ENCODE measurements at places on chromosomes 11 and 22.

GRCh38 chr11:18457450-18457849 lies 1.8 kb downstream of the LDHAL6A start:
- no peak for DNase-seq

DNA sequence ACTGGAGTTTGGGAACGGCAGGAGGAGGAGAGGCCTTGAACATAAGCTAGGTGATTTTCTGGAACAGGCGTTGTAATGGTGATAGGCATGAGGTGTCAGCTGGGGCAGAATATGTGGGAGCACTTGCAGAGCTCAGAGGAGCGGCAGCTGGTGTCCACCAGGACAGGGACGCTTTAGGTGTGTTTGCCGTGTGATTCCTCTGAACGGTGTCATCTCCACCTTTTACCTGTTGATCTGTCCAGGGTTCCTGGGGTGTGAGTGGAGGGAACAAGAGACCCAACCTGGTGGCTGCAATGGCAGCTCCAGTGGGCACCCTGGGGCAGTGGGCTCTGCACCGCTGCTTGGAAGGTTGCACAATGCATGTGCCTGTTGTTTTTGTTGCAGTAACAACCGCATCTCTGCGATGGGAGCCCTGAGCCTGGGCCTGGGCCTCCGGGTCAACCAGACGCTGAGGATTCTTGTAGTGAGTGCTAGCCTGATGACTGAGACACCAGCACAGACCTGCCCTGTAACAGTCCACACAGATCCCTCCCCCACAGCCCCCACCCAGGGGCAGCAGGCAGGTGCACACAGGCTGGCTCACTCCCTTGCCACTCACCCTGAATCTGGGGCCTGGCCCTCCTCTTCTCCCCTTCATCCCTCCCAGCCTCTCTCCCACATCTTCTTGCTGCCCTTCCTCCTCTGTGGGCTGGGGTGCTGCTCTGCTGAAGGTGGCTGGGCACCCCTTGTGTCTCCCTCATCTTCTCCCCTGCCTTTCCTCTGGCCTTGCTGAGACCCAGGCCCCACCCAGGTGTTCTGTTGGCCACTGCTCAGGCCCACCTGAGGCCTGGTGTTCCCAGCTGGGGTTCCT lies 9.2 kb downstream of the LRRC74B start:
- no peak for DNase-seq

GRCh38 chr11:69333149-69333710 lies 39.3 kb downstream of the MYEOV start:
- DNase-seq = no peak

DNA sequence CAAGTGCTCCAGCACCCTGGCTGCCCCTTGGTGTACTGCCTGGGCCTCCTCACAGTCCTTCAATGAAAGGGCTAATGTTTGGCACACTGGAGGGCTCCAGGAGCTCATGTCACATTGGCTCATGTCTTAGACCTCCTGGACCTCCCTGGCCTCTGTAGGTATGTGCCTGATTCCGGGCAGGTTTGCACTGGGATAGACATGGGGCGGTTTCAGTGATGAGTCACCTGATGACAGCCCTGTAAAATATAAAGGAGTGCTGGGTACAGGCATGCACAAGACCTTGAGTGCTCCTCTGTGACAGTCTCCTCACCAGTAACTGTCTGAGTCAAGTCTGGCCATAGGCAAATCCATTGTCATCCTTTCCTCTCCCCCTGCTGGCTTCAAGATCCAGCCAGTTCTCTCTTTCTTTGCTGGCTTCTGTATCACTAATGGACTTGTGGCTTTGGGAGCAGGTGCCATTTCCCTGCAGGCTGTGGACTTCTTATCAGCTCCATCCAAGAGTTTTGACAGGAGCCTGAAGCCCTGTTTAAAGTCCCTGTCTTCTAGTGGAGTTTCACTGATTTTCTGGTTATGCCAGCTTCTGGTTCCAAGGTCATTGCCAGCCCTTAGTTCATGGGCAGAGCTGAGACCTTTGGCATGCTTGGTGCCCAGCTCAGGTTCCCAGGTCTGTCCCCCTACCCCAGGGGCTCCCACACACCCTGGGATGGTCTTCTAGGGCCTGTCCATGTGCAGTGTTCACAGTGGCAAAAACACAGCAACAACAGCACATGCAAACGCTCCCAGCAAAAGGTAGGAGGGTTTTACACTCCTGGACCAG lies 22.7 kb upstream of the P2RY2 start:
- DNase-seq = no peak

DNA sequence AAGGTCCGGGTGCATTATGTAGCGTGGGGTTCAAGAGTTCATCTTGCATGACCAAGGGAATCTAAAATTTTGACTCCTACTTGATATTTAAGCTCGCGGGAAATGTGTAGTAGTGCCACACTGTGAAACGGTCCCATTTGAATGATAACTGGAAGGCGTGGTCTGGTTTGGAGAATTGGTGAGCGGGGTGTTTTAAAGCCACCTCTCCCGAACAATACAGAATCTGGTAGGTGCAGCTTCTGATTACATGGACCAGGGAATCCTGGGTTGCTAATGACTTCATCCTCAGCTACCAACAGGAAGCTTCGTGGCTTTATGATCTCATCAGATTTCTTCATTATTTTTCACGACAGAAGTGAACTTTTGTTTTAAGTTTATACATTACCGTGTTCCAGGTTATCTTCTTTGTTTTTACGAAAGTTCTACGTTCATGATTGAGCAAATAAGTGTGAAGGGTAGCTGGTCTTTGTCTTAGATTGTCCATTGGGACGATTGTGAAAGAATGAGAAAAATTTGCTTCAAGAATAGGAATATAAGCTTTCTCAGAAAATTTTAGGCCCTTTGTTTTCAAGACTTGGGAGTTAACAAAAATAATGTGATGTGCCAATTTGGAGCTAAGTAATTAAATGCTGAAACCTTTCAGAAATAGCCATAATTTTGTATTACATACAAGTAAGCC lies 1.7 kb downstream of the QSER1 start:
- DNase-seq = peak; percentile 59

- DNase-seq = no peak
These were observed 48.8 kb downstream of the FBLN1 start for GRCh38 chr22:45551310-45552016.

GRCh38 chr11:100719362-100719761 lies 32.3 kb downstream of the ARHGAP42 start:
- no peak for DNase-seq

DNA sequence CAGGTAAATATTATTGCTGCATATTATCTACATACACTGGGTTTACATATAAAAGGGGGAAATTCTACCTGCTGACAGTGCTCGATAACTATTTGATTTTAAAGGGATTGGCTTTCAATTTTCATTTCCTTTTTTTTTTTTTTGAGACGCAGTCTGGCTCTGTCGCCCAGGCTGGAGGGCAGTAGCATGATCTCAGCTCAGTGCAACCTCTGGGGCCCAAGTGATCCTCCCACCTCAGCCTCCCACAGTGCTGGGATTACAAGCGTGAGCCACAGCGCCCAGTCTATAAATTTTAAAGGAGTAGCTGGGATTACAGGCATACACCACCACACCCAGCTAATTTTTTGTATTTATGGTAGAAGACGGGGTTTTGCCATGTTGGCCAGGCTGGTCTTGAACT lies 3.2 kb upstream of the PCF11 start:
- DNase-seq = no peak

DNA sequence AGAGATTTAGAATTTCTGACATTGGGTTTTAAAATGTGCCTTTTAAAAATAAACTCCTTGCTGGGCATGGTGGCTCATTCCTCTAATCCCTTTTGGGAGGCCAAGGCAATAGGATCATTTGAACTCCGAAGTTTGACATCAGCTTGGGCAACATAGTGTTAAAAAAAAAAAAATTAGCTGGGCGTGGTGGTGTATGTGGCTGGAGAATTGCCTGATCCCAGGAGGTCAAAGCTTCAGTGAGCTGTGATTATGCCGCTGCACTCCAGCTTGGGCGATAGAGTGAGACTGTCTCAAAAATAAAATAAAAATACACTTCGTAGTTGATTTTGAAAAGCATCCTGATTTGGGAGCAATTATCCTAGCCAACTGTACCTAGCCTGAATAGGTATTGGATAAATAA lies 3.4 kb upstream of the APLP2 start:
- DNase-seq = no peak

GRCh38 chr11:69290806-69291205 lies 3.1 kb upstream of the MYEOV start:
- DNase-seq = no peak

GRCh38 chr22:32576553-32577253 lies 102.1 kb downstream of the FBXO7 start:
- DNase-seq = no peak

- DNase-seq = peak; percentile 62
These were observed at the start of gene UPK3A for GRCh38 chr22:45284705-45285262. TSS of gene UPK3A (plus strand) at chr22:45284949. CDS start at chr22:45285014, 65 bp downstream.

DNA sequence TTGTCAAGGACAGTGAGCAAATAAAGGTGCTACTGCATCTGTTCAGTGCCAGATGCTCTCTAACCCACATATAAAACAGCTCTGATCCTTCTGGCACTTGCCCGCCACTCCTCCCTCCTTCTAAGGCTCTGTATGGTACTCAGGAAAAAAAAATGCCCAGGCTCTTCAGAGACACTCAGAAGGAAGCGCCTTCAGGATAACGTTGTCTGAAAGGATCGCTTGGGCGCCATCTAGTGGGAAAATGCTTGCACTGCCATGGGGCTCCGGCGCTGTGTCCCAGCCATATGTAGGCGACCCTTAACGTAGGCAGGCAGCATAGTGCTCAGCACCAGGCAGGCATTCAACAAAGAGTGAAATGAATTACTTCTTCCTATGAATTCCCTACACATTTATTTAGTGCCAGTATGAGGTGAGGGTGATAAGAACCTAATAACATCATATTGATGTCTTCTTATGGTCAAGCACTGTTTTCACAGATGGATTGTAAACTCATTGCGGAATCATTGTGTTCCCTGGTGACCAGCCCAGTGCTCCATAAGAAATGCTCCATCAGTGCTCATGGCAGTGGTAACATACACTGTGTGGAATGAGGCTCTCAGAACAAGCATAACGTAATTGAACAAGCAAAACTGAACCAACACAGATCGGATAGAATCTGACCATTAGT lies 39.6 kb downstream of the PAMR1 start:
- peak; percentile 84 for DNase-seq

- DNase-seq = no peak
These were observed 45.7 kb downstream of the CYTH4 start for GRCh38 chr22:37328017-37328416.

GRCh38 chr22:44026630-44027511 lies 2.8 kb downstream of the PARVB start:
- DNase-seq = peak; percentile 82

DNA sequence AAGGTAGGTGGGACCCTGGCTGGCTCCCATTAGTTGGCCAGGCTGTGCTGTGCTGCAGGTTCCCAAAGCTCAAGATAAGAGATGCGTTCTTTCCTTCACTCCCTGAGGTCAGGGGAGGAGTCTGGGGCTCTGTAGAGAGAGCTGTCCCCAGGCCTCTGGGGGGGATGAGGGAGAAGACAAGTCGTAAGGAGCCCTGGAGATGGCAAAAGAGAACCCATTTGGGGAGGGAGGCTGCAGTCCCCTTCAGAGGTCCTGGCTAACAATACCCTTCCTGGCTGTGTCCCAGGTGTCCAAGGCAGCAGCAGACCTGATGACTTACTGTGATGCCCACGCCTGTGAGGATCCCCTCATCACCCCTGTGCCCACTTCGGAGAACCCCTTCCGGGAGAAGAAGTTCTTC lies 916 bp downstream of the GNG3 start:
- no peak for DNase-seq

GRCh38 chr22:24156141-24156912 lies 25.0 kb upstream of the SUSD2 start:
- peak; percentile 60 for DNase-seq
